GDM1 (cell line): ENCODE measurements at places on chromosomes 12 and 14.

GRCh38 chr14:60999536-60999935 is 18.5 kb downstream of the SLC38A6 start:
- DNase-seq: no peak

GRCh38 chr14:78863143-78863542 is 693.0 kb downstream of the NRXN3 start:
- no peak for DNase-seq

- DNase-seq: no peak
These were observed 7.0 kb downstream of the FOXA1 start for GRCh38 chr14:37587881-37588666.

DNA sequence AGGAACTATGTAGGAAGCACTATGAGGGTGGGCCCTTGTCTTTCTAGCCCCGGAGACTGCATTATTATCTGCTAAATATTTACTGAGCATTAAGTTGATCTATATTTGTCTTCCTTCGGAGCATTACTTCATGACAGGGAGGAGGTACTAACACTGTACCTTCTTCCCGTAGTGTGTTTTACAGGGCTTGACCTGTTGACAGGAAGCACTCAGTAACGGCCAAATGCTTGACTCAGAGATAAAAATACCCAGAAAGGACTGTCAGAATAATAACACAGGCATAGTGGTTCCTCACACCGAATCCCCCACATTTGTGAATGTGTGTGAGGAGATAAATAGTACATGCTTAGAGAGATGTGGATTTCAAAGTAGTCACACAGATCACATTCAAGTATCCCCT is 466.6 kb downstream of the EGLN3 start:
- DNase-seq: peak; percentile 6

DNA sequence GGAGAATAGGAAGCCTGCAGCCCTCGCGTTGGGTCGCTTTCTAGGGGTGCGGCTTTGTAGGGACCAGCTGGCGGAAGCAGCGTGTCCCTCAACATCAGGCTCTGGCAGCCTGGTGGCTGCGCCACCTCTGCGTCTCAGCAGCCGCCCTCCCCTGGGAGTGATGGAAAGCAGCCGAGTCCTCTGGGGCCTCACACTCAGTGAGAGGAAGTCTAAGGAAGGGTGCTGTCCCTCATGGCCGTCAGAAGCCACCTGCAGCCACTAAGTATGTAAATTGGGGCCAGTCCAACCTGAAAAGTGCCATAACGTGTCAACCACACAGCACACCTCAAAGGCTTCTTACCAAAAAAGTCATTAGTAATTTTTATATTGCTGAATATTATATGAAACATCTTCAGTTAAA is 80.3 kb downstream of the WDR20 start:
- no peak for DNase-seq

DNA sequence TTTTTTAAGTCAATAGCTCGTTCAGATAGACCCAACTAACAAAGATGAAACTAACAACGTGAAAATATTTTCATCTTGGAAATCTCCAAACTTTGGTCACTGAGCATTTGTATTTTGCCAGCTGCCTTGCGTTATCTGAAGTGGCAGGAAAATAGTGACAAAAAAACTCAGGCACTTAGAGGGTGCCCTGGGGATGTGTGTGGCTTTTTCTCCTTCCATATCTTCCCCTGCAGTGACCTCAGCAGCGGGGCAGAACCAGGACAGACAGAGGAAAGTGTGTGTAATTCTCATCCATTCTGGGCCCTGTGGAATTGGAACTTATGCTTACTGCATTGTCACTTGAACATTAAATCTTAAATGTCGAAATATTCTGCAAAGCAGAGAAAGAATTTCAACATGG is 152.0 kb downstream of the BCAT1 start:
- peak; percentile 34 for DNase-seq

DNA sequence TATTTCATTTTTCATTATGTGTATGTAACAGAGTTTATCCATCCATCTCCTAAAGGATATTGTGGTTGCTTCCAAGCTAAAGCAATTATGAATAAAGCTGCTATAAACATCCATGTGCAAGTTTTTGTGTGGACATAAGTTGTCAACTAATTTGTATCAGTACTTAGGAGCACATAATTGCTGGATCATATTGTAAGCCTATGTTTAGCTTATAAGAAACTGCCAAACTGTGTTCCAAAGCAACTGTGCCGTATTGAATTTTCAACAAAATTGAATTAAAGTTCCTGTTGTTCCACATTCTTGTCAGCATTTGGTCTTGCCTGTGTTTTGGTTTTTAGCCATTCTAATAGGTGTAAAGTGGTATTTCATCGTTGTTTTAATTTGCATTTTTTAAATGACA is 416.9 kb downstream of the SLC6A15 start:
- DNase-seq: no peak

GRCh38 chr14:75158843-75159614 is 17.4 kb downstream of the TMED10 start:
- no peak for DNase-seq

DNA sequence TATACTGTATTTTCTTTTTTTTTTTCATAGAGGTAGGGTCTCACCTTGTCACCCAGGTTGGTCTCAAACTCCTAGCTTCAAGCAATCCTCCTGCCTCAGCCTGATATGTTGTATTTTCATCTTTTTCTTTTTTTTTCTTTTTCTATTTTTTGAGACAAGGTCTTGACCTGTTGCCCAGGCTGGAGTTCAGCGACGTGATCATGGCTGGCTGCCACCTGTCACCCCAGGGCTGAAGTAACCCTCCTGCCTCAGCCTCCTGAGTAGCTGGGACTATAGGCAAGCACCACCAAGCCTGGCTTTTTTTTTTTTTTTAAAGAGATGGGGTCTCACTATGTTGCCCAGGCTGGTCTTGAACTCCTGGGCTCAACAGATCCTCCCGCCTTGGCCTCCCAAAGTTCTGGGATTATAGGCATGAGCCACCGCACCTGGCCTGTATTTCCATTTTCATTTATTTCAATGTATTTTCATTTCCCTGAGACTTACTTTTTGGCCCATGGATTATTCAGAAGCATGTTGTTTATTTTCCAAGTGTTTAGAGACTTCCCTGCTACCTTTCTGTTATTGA is 16.2 kb upstream of the ARF6 start:
- no peak for DNase-seq

- no peak for DNase-seq
These were observed 19.7 kb downstream of the EML1 start for GRCh38 chr14:99812892-99813291.

DNA sequence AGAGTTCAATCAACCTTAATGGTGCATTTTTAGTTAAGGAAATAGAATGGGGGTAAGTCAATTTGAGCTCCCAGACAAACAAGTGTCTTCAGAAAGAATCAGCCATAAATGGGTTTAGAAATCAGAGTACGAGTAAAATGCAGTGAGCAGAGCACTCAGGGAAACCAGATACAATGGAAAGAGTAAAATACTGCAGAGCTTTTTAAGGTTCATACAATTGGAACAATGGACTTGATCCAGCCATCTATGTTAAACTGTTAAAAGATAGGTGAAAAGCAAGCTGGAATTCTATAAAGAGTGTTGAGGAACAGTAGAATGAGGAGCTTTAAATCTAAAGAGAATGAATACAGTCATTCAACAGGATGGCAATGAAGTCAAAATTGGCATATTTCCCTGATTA is 23.8 kb upstream of the PCNX4 start:
- DNase-seq: no peak

DNA sequence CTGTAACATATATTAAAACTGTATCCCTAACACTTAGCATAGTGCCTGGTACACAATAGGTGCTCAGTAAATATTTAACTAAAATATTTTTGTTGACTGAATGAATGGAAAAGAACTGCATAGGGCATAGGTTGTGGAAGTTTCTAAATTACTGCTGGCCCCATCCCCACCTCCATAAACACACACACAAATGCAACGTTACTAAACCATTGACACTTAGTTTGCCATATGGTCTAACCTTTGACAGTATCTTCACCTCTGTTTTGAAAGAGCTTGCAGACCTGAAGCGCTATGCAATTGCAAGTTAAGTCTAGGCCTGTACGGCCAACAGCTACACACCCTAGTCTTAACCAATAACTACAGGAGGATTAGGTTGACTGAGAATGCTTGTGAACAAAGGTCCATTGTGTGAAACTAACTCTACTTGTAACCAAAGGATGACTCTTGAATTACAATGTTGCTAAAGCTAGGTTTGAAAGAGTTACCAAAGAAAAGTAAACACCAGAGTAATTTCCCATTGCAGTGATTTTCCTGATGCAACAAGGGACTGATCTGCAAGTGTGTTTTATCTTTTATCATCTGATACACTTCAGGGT is 924 bp upstream of the MANSC1 start:
- no peak for DNase-seq

DNA sequence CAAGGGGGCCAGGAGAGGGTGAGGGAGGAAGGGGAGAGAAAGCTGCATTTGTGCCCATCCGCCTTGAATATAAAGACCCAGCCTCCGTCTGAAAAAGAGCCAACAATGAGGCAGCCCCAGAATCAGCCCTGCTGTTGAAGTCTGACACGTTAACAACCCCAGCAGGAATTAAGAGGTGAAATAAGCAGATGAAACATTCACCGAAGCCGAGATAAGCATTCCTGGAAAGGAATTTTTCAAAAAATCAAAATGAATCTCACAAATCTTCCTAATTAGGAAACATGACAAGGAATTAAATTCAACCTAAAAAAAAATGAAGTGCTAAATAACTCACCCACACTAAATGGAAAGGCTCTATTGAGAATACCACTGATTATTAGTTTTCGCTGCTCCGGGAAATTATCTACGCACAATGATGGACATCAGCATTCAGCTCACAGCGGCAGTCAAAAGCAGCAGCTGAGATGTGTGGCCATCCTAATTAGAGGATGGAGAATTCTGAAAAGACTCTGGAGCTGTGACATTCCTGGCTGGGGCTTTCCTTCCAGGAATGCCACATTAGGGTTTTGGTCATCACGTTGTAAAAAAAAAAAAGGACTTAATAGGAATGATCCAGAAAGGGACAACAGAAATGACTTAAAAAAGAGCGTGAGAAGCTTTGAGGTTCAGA is 8.2 kb upstream of the PARP11 start:
- DNase-seq: no peak

GRCh38 chr14:105398726-105399465 is 558 bp downstream of the TEX22 start:
- DNase-seq: peak; percentile 75

GRCh38 chr12:10771132-10771733 is 31.2 kb downstream of the TAS2R7 start:
- no peak for DNase-seq

DNA sequence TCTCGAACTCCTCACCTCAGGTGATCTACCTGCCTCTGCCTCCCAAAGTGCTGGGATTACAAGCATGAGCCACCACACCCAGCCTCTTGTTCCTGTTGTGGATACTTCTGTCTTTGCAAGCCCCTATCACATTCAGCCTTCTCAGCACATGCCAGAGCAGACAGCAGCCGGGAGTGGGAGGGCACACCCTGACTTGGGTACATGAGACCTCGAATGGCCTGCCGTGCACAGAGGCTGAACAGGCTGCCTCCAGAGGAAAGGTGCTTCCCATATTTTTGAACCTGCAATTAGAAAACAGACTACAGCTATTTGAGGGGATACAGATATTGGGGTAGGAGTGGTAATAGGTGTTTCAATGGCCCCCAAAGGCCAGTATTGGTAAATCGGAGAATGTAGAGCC is 307.3 kb upstream of the DIO3 start:
- no peak for DNase-seq

- no peak for DNase-seq
These were observed 44.8 kb downstream of the PZP start for GRCh38 chr12:9163392-9163791.

DNA sequence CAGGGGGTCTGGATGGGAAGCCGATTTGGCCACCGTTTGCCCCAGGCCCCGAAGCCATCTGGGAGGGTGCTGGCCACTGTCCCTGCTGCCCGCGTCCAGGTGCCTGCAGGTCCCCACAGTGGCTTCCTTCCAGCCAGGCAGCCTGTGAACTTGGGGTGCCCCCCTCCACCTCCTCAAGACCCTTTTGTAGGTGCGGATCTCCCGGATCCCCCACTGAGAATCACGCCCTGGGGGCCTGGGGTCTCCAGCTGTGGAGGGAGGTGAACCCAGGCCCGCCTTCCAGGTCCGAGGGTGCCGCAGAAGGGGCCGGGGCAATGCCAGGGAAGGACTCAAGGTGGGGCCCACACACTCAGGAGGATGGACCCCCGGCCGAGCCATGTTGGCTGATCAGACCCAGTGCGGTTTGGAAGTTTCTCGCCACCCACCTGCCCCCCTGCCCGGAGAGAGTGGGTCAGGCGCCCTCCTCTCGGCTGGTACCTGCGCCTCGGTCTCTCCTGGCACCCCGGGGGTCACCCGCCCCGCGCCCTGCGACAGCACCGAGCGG is 1.7 kb downstream of the MMP17 start:
- no peak for DNase-seq

DNA sequence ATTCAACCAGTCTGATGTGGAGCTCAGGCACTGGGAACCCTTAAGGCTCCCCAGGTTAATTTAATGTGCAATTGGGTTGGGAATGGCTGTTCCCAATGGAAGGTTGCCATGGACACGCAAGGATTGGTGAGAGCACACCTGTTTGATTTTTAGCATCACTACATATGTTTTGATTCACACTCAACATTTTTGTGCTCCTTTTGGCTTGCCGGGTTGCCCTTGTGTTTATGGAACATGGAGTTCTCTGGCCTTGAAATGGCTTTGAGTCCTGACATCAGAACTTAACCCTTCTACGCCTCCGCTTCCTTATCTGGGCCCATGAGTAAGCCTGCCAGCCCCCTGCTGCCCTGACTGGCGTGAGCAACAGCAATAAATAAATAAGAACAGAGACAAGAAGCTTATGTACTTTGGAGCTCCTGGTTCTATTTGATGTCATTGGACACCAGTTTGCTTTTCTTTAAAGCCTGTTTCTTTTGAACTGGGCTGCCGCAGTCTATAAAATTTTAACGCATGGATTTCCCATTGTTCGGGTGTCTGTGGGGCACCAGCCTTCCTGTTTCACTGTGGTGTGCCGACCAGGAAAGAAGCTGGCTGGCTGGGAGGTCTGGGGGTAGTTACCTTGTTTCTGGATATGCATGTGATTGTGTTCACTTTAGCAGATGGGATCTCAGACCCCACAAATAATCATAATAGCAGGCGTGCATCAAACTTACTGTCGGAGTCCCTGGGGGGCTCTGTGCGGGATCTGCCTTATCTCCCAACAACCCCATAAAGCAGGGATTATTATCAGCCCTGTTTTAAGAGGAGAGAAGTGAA is 27.8 kb downstream of the TBX3 start:
- DNase-seq: no peak

DNA sequence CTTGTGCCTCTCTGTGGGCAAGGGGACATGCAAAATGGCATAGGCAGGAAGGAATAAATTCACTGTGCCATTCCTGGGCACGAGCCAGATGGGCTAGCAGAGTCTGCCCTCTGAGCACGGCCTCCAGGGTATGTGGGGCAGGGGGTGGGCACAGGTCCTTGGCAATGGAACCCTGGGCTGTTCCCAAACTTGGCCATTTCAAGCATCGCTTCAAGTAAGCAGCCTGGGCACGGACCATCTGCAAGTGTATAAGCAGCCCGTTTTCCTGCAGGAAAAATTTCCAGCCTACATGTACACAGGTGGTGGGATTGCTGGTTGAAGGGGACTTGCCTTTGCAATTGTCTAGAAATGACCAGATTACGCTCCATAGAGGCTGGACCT is 40.3 kb downstream of the CCDC85C start:
- no peak for DNase-seq

- no peak for DNase-seq
These were observed 55.5 kb upstream of the PCED1B start for GRCh38 chr12:47023953-47024352.
